ENCODE measurements at places on chromosomes 7 and 10.

- DNase-seq: peak; percentile 97
Observed at GRCh38 chr10:43120929-43121314, 17.3 kb upstream of the CSGALNACT2 start.

GRCh38 chr10:47218803-47219202 lies 81.2 kb upstream of the GDF10 start:
- DNase-seq: no peak

GRCh38 chr7:11960621-11961020 lies 128.6 kb upstream of the THSD7A start:
- DNase-seq: no peak

DNA sequence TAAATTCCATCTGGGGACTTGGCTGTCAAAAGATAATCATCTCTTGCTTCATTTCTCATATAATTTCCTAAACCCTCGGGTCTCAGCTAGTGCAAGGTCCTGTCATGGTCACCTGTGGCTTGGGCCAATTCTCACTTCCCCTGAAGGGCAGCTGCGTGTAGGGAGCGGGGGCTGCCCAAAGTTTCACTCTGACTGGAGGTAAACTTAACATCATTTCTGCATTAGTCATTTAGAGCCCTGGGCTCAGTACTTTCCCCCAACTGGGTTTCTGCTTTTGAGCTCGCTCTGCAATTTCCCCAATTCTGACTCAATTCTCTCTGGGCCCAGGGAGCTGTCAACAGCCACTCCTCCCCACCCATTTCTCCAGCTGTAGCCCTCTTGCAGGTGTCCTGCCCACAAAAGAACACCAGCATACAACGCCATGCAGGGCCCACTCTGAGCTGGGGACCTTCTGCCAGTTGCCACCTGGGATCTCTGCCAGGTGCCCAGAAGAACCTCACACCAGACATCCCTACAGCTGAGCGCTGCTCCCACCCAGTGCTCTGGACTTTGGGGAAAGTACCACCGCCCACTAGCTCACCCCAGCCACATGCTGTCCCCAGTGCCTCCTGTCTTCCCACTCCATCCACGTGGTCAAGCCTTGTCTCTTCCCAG lies 37.9 kb downstream of the VOPP1 start:
- DNase-seq: peak; percentile 99

DNA sequence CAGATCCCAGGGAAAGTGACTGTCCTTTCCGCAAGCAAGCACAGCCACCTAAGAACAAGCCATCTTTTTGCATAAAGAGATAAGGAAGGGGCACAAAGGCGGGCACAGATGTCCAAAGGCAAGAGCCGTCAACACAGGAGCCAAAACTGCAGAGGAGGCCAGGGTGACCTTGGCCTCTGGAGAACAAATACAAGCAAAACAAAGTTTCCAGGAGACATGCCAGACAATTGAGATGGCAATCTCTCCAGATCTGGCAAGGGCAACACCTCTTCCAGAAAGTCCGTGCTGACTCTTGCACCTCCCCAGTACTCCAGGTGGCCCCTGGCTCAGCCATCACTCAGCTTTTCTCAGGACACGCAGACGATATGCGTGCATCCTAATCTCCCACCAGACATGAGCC lies 58.2 kb downstream of the TEX36 start:
- DNase-seq: no peak

GRCh38 chr7:81441750-81442149 lies 328.1 kb downstream of the HGF start:
- DNase-seq: no peak

DNA sequence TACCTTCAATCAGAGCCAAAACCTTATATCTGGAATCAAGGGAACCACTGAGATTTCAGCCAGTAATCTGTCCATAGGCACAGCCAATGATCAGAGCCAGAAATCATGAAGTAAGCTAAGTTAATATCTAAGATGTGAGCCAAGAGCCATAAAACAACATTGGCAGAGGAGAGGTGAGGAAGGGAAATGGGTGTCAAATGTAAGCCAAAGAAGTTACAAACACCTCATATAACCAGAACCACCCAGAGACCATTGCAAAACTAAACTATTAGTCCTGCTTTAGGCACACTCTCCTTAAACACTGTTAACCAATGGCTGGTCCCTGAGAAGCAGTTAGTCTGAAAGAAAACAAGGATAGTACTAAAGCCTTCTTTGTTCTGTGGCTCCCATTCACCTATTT lies 173.1 kb downstream of the HPSE2 start:
- no peak for DNase-seq

DNA sequence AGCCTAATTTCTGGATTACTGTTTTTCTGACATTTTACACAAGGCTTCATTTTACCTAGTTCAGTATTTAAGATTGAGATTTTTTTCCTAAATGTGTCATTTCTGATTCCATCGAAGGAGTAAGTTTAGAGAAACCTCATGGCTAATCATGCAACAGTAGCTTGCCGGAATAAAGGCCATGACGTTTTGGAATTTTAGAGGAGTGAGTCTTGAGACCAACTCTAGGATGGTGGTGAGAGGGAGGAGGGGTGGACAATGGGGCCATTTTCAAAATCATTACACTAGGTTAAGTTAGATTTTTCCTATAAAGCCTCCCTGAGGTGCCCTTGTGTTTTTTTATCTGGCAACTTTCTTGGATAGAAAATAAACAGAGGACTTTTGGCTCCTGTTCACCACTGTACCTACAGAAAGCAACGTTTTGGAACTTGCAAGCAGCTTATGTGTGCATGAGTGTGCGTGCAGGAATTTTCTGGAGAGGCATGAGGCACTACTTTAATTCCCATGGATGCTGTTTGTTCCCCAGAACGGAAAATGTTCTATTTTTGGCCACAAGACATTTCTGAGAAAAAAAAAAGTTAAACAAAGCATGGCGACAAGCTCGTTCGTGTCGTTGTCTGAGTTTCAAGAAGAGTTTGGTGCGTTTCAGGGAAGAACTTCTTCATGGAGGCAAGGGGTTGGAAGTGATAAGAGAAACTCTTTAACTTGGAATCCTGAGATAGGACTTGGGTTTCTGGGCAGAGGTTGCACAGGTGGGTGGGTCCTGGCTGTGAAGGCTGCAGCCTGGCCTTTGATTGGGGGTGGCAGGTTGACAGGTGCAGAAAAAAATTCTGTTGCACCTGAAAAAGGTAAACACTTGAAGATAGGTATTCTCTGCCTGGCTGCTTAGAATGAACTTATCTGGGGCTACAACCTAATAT lies 178.1 kb downstream of the PTEN start:
- no peak for DNase-seq

DNA sequence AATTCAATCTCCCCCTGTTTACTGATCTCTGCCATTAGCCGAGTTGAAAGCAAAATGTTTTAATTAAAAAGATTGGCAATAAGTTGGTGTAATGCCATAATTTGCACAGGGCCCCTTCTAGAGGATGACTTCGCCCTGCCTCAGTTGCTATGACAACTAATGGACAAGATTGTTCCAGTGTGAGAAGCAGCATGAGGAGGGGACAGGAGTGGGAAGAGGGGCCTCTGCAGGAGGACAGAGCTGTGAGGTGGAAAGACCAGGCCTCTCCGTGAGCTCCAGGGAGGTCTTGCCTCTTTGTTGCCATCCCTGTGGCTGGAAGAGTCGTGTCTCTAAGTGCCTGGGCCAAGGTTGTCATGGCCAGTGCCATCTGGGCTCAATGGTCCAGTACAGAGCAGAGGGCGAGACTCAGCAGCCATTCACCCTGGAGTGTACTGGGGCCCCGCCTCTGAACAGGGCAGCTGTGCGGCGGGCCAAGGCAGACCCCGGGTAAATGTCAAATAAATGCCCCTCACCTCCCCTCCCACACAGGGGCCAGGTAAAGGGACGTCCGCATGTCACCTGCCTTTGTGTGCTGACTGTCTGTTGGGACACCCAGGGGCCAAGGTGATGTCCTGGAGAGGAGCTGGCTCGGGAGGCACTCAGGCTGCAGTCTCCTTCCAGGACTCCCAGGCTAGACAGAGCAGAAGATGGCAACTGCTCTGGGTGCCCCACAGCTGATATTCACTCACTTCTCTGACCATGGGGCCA lies 97.0 kb upstream of the RET start:
- no peak for DNase-seq

DNA sequence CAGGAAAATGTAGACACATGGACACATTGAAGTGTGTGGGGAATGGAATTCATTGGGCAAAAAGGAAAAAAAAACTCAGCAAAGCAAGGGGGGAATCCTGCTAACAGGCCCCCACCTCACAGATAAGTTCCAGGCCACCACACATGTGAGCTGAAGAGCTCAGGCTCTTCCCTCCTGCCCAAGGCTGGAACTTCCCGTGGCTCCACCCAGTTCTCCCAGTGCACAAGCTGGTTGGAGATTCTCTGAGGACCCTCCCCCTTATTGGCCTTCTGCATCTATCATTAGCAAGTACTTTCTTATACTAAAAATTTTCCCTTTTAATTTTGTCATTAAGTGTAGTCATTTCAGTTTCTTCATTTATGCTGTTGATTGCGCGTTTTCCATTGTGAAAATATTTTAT lies 190.8 kb downstream of the CCSER2 start:
- no peak for DNase-seq

- DNase-seq: no peak
Observed at GRCh38 chr10:35089611-35090161, 455 bp downstream of the CUL2 start.

DNA sequence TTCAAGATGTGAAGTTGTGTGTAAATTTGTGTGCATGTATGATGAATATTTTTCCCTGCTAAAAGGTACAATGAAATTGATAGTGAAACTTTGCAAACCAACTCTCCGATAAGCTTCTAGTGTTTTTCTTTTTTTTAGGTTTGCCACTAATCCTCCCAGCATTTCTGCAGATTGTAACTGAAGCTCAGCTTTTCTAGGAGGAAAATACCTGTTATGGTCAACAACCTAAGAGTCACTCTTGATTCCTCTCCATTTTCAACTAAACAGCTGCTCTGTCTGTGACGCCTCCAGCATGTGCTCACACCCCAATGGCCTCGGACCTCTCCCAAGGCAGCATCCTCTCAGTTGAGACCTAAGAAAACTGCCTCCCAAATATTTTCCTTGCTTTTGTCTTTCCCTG lies 406.2 kb downstream of the KCNMA1 start:
- no peak for DNase-seq

GRCh38 chr7:37346761-37347160 lies 101.9 kb downstream of the ELMO1 start:
- no peak for DNase-seq

GRCh38 chr10:86673216-86673826 lies 5.0 kb downstream of the LDB3 start:
- DNase-seq: no peak

GRCh38 chr10:34771106-34771505 lies 44.0 kb downstream of the PARD3 start:
- no peak for DNase-seq

DNA sequence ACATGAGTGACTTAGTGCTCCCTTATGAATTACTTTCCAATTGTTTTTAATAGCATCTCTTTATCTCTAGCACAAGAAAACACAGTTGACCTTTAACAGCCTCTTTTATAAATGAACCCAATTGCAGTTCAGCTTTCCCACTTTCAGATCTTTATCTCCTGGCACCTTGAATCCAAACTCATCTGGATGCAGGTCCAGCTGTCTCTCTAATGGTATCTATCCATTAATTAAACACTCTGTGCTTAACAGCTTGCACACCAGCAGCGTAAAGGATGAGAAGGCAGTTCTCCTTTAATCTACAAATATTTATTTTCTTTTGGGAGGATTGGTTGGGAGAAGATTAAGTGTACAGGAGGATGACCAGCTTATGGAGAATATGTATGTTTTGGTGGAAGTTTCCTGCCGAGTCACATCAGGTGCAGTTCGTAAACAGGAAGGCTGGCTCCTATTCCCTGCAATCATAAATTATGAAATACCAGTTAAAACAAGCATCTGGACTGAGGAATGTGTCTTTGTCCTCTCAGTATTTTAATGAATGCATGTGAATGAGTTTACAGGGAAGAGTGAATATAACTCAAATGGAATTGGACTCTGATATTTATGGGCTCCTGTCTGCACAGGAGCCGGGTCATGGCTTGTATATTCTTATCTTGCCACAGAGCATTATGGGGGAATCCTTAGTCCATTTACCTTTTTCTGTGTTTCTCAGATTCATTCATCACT lies 232.7 kb downstream of the PHF14 start:
- DNase-seq: no peak

DNA sequence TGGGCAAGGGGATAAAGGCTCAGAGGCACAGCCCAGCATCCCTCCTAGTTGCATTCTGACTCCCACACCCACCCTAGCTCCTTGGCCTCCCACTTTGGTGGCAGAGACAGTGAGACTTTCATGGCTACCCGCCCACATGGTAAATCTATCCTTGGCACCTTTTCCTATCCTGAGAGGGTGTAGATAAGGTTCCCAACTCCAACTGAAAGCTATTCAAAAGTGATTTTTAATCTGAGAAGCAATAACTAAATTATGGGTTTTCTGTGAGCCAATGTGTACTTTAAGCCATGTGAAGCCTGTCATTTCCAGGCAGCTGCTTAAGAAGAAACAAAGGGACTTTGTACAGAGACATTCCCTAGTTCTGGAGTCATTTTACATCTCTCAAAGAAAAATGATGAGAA lies 9.1 kb downstream of the LAMB1 start:
- DNase-seq: no peak

- no peak for DNase-seq
Observed at GRCh38 chr10:131722525-131723264, 178.1 kb upstream of the PPP2R2D start.

DNA sequence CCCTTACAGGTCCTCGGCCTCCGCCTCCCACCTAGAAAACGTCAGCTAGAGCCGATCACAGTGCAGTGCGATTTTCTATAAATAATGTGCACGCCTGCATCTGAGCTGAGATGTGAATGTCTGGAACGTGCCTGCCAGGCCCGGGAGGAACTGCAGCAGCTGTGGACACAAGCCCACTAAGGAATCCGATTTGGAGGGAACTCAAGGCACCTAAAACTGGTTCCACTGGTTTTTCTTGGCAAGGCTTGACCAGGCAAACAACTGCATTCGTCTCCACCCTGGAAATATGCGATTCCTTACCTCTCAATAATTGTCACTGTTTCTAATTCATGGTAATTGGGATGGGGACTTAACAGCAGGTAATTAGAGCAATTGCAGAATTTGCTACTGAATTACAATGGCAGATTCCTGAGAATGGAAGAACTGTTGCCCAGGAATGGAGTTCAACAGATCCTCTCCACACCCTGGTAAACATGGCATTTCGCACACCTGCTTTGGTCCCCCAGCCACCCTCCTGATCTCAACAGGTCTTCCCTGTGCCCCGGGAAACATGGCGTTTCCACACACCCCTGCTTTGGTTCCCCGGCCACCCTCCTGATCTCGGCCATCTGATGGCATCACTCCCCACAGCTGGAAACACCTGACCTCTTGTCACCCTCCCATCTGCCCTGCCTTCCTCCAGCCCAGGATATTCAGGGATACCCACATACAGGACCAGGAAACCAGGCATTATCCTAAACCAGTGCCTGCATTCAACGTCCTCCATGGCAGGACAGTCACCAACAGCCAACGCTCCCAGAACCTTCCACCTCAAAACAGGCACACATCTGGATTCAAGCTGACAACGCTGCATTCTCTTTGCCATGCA lies 76.0 kb downstream of the DIP2C start:
- DNase-seq: no peak

- no peak for DNase-seq
Observed at GRCh38 chr7:71229699-71230098, 97.8 kb downstream of the GALNT17 start.

GRCh38 chr10:28711041-28711440 lies 33.7 kb downstream of the BAMBI start:
- no peak for DNase-seq

GRCh38 chr7:106957766-106958165 lies 86.7 kb upstream of the PRKAR2B start:
- DNase-seq: peak; percentile 80
